Stimulated activated CD4-positive, alpha-beta T cell treated with anti-CD3 and anti-CD28 coated beads, Interleukin-1b, Interleukin-23, amount 100 ng/mL, for 1 hour (primary cell): ENCODE measurements at places on chromosomes 1 and 21.

DNA sequence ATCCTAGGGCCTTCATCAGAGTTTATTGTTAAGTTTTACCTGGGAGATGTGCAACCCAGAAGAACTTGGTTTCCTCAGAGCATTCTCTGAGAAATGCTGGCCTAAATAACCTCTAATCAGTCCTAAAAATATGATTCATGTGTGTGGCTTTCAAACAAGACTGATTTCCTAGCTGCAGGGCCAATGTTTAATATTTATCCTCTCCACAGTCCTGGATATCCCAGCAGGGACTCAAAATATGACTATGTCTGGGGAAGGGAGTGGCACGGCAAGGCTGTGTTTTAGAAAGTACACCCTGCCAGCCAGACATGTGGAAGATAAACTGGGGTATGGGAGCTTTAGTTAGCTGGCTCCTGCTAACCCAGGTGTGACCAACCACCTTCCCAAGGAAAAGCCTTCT is 26.3 kb downstream of the PLPP3 start:
- DNase-seq = no peak

DNA sequence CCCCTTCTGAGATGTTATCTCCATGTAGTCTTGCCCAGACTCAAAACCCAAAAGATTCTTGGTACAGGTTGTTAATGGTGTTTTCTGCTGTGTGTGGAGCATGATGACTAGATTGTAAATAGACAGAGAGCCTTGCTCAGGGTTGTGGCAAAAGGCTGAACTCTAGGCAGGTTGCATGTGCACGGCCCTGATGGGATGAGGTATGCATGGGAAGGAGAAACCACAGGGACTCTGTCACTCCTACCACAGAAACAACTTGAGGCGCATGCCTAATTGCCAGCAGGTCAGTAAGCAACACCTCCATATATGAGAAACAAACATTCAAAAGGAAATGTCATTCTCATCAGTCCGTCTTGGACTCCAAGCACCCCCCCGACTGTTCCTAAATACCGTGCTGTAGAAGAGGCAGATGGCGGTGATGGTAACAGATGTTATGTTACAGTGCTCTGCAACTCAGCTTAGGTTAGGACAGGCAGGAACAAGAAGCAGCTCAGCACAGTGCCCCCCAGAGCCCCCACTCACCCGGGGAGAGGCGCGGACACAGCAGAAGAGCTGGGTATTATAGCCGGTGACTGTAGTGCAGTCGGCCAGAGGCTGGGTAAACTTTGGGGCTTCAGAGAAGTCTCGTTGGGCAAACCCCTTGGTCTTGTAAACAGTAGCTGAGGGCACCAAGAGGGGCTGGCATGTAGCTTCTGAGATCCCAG is 10.9 kb downstream of the MYBPHL start:
- DNase-seq = no peak

DNA sequence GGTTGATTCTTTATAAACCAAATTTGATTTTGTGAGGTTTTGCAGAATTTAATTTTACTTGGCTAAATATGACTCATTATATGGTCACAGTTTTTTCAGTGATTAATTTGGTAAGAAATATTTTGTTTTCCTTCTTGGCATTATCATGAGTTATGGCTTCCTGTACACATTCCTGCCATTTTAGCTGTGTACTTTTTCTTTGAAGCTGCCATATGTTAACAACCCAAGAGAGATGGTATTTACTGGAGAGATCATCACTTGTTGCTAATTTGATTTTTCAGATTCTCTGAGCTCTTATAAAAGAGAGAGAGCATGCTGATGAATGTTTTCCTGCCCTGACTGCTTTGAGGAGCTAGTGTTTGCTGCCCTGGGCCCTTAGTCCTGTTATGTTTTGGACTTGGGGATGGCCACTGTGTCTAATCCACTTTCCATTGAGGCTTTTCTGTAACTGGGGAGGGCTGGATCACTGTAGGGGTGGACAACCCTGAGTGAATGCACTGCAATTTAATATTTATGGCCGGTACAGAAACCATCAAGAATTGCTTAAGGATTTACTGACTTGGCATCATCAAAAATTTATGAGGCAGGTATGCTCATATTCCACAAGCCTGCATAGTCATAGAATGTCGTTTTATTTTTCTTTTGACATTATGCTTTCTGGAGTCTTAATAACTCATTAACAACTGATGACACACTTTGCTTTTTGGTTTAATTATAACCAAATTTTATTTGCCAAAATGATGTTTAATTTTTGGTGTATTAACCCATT is 200.9 kb downstream of the DISC1 start:
- DNase-seq = no peak

GRCh38 chr1:110312188-110313121 is 26.7 kb upstream of the RBM15 start:
- DNase-seq = peak; percentile 38

DNA sequence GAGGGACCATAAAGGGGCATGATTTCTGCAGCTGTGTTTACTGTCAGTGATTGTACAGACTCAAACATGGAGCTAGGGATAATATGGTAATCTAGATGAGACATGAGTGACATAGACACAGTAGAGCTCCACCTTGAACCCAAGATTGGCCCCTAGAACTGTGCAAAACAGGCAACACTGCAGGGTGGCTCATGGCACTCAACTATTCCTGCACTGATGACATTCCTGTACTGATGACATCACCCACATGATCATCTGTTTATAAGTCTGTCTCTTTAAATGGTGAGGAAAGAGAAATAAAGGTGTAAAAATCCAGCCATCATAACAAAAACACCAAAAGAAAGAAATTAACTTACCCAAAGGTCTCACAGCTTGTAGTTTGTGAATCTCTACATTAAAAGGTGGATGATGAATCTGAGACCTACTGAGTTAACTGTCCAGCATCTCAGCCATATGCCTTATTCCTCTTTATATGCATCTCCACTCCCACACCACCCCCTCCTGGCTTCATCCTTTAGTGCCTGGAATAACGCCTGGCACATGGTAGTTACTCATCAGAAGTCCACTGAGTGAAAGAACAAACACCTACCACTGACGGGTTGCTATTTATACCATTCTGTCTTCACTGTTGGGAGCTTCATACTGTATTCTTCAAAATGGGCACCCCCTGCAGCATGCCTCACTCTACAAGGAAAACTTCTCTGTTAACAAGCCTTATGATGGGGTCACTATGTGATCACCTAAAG is at the start of gene LRRC53:
LRRC53 (minus strand) TSS at position 442 of the 746 bp plus-strand sequence. CDS start 29,262 bp downstream, outside the sequence.
- no peak for DNase-seq

DNA sequence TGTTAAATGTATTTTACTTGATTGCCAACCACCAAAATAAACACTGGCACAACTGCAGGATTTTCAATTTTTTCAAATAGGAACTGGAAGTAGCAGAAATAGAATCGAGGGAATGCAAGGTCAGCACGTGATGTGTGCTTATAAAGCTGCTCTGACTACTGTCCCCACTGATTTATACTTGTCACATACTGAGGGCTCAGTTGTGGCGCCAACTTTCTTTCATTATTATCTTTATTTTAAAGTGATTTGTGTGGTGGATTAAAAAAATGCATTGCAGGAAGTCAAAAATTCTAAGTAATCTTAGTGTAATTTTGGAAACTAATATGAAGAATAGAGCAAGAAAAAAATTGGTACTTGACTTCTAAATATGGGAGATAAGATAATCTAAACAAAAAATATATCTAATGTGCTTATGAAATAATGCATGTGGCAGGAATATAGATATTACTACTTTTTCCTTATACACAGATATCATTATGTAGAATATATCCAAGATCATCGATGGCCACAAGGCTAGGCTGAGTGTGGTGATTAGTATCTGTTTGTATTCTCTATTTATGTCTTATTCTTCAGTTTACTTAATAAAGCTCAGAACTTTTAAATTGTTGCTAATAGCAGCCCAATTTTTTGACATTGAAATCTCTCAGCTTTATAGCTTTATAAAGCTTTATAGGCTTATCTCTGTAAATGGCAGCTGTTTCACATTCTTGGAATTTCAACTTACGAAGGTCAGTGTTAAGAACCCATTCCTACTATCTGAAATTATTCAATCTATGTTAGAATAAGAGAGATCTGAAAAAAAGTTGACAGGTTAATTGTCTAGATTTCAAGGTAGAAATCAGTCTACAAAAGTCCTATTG is 404.5 kb upstream of the ADAMTS5 start:
- no peak for DNase-seq
